Hindlimb muscle (tissue), 1 donor: ENCODE measurements at places on chromosomes 2 and 18.

GRCh38 chr2:151996243-151997003, 102.4 kb downstream of the CACNB4 start:
- peak; percentile 61 for DNase-seq

GRCh38 chr2:13876491-13877037, 756.0 kb upstream of the LRATD1 start:
- DNase-seq, result no peak

GRCh38 chr2:66507673-66508201, 72.8 kb downstream of the MEIS1 start:
- DNase-seq, result no peak

DNA sequence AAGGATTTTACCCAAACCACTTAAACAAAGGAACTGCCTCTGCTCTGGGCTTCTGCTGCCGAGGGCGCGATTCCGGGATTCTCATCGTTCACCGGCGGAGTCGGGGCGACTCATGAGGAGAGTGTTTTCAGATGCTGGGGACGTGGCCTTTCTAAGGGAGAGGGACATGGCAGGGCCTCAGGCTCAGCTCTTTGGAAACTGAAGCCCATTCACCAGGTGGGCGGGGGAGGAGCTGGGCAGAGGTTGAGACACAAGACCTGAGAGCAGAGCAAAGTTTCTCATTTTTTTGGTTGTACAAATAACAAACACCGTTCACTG, 29.8 kb downstream of the NFATC1 start:
- no peak for DNase-seq
